ENCODE measurements at places on chromosomes 12 and 14.

DNA sequence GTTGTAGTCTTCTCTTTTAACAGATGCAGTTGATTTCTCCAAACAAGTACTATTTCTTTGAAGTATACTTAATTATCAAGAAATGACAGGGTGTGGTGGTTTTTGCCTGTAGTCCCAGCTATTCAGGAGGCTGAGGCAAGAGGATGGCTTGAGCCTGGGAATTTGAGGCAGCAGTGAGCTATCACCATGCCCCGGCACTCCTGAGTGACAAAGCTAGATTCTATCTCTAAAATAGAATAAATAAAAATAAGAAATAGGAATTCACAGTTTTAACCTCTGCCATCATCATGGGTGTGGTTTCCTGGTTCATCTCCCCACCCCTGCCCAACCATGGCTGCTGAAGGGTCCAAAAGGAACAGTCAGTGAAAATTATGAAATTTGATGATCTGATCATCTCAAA, 290.2 kb upstream of the FLRT2 start:
- no peak for DNase-seq

GRCh38 chr12:67651132-67651695, 2.7 kb downstream of the DYRK2 start:
- no peak for DNase-seq

DNA sequence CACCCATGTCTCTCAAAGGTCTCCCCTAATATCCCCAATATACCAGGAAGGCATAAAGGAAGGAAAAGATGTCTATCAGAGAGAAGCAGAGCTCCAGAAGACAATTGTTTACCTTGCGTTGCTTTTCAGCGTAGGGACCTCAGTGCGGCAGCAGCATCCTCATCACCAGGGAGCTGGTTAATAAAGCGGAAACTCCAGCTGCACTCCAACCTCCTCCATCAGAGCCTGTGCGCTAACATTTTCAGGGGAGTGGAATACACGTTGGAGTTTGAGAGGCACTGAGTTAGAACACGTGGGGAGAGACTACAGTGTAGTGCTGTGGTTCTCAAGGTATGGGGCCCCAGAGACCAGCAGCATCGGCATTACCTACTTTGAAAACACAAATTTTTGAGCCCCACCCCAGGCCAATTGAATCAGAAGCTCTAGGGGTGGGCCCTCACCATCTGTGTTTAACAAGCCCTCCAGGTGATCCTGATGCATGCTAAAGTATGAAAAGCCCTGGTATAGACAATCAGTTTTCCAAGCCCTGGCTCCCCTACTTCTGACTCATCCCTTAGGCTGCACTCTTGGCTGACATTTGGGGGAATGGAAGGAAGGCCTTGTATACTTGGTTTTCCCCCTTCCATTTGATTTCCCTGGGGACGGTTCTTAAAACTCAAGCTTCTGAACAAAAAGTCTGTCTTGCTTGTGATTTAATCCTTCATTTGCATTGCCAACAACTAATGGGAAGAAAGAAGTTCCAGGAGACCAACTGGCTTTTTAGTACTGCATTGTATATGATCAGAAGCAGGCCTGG, 419.0 kb upstream of the CCDC196 start:
- DNase-seq = no peak

- DNase-seq = no peak
Observed at GRCh38 chr12:89279499-89279898, 72.8 kb downstream of the DUSP6 start.

DNA sequence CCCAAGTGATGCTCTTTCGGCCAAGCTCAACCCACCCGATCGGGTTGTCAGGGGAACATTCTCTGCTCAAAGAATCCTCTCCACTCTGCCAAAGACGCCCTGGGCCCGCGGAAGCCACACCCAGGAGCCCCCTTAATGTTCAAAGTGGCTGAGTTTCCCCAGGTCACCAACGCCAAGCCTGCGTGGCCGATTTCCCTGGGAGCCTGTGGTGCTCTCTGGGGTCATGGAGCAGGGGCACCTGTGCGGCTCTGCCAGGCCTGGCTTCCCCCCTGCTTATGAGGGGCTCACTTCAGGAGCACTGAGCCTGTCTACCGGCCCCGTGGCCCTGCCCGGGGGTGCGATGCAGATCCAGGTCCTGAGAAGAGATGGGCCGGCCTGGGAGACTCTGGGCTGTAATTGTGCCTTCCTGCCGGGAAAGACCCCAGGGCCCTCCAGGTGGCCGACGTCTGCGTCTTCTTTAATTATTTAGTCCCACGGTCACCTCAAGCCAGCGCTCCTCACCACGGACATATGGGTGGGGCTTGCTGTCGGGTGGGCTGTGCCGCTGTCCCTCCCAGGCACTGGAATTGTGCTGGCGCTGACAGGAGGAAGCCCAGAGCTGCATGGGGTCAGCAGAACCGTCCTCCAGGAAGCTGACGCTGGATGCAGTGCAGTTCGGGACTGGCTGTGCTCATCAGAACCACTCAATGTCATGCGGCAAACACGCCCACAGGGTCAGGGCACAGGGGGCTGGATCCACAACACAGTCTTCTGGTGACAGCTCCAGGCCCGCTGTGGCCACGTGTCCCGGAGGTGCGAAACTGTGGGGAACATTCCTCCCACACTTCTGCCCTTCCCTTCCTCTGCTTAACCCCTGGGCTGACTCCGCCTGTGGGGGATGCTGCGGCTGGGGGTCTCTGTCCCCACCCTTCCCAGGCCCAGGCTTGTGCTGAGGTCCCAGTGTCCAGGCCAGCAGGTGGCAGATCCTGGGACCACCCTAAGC, 267.6 kb upstream of the SFSWAP start:
- peak; percentile 76 for DNase-seq

DNA sequence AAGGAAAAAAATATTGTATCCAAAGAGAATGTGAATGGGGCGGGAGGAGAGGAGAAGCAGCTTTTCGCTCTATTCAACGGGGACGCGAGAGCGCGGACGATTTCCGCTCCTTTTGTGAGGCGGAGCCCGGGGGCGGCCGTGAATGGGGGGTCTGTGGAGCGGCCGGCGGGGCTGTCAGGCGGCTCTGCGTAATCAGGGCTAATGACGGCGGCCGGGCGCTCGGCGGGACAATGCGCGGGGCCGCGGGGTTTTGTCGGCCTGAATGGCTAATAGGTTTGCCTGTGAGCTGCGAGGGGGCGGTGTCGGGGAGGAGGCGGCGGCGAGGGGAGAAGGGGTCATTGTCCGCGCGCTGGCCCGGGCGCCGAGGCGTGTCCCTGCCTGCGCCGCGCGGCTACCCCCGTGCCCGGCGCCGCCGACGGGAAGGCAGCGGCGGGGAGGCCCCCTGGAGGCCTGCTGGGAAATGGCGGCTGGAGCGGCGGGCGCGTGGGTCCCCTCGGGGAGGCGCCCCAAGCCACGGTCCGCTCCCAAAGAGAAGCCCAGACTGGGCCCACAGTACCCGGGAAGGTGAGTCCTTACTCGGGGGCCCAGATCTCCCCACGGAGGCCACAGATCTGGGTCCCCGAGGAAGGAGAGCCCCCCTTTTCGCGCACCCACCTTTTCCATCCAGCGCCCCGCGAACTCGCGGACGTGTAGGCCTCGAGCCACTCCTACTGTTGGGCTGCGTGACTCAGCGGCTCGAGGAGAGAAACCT, 6.0 kb downstream of the SIX6 start:
- no peak for DNase-seq

DNA sequence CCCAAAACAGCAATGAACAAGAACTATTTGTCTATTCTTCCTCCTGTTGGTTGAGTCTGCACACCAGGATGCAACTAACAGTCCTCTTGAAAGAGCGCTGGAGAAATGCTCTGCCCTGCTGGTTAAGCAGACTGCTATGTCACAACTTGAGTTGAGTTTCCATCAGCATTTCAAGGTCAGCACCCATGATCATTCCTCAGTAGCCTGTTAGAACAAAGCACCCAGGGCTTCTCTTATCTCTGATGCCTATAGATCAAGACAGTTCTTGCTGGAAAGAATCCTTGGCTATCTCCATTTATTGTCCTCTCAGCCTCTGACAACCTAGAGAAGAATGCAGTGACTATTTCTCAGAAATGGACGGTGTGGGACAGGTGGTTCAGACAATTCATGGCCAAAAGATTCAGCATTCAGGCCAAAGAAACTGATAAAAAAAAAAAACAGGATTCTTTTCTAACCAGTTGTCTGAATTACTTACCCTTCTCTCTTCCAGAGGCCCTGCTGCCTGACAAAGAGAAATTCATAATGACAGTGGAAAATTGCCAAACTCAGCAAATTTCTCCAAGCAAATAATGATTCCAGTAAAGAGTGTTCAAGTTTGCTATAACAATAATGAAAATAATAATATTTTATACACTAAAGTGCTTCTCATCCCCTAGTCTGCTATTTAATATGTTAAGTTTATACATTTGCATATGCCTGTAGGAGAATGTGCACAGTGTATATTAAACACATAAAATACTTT, 306.7 kb downstream of the EMP1 start:
- no peak for DNase-seq

GRCh38 chr14:66619952-66620351, 112.0 kb downstream of the GPHN start:
- DNase-seq = no peak

DNA sequence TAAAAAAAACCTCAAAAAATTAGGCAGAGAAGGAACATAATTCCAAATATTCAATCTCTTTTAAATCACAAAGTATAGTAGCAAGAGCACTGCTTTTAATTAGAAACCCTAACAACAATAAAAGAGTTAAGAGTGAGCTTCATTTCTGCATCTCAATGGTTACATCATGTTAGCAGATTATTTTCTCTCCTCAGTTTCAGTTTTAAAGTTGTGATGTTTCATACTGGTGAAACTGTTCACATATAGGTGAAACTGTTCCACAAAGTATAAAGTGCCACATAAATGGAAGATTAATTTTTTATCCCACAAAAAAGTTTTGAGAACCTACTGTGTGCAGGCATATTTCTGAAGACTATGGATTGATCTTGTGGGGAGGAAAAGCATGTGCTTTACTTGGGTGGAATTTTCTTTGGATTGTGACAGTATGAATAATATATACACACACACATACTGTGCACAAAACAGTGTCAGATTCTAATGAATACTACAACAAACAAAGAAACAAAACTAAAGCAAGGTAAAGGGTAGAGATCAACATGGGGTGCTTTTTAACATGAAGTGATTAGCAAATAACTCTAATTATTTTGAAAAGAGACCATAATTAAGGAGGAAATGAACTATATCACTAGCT, 17.1 kb downstream of the LUM start:
- DNase-seq = no peak

DNA sequence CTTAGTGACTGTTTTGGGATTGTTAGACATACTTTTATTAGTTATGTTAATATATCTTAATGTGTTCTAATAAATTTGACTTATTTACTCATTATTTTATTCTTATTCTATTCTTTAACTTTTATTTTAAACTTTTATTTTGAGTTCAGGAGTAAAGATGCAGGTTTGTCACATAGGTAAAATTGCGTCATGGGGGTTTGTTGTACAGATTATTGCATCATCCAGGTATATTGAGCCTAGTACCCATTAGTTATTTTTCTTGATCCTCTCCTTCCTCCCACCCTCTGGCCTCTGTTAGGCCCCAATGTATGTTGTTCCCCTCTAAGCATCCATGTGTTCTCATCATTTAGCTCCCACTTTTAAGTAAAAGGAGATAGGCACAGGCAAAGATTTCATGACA, 495.5 kb downstream of the MDGA2 start:
- DNase-seq = no peak

DNA sequence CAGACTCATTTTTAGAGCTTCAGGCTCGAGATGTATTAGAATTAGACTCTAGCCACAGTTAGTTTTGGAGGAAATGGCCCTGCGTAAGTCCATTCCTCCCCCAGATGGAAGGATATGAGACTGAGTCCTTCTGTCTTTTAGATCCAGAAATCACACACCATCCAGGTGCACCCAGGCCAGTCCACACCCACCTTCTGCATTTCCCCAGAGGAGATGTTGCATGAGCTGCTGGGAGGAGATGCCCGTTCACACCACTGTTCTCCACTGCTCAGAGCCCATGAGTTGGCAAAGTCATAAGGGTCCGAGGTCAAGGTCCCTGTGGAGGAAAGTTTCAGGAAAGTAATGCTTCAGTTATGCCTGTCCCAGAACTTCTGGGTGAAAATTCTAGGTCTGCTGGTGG, 29.2 kb downstream of the VWF start:
- DNase-seq = peak; percentile 15

- no peak for DNase-seq
Observed at GRCh38 chr14:80628547-80628946, 313.0 kb downstream of the CEP128 start.

GRCh38 chr12:10652192-10652591, 21.7 kb downstream of the STYK1 start:
- DNase-seq = no peak

DNA sequence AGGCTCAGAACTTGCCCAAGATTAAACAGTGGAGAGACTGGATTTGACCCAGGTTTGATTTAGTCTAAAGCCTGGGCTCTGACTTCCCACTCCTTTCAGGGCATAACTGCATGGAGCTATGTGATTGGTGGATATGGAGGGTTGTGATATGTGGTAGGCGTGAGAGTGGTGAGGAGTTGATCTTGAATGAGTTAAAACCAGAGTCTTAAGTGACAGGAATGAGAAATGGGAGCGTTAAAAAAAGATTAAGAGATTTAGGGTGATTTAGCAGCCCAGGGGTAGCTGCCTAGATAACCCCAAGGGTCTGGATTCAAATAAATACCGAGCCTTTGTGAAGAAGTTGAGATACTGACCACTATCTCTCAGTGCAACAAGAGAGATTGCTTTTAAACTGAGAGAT, 8.4 kb downstream of the SYNDIG1L start:
- DNase-seq = no peak

- no peak for DNase-seq
Observed at GRCh38 chr12:4145990-4146859, 127.3 kb upstream of the CCND2 start.

GRCh38 chr14:99412117-99413061, 68.3 kb downstream of the SETD3 start:
- no peak for DNase-seq

- DNase-seq = no peak
Observed at GRCh38 chr14:22973217-22974032, 8.9 kb downstream of the AJUBA start.

DNA sequence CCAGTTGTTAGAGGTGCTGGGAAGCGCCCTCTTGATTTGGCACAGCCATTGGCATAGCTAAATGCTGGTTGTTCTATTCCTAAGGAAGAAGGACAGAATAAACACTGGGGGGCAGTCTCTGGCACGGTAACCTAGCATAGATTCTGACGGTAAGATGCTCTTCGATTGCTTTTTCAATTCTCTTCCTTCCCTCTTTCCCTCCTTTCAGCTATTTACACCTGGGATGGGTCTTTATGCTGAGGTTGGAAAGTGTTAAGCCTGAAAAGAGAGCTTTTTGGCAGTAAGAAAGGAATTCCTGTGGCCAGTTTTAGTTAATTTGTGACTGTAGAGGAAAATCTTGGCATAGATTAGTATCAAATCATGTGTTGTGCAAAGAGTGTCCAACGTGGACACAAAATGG, 162.8 kb downstream of the SNAPC1 start:
- no peak for DNase-seq

DNA sequence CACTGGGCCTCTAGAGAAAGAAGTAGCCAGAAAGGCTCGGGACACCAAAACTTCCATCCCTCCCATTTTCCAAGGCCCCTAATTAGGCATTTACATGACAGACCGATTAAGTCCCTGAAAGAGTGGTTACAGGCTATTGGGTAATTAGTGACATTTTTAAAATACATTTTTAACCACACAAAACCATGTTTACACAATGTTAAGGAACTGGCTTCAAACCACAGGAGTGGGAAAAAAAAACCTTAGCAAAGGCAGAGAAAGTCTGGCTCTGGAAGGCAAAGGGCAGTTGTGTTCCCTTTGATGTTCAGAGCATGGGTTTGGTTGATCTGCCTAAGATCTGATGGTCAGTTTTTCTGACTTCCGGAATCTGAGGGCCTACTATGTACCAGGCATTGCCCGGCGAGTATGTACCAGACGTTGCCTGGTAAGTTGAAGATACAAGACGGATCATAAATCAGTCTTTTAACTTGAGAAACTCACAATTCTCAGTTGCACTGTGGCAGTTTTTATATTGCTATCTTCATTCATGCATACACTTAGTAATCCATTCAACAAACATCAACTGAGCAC, 576.5 kb downstream of the MED13L start:
- DNase-seq = no peak

All from suprapubic skin (tissue), 4 donors.